ENCODE measurements at places on chromosomes 6 and 20. TPM values are rescaled to one million over a fixed set of nuclear protein-coding genes. Genes with fewer than 3 reads are reported as not detected.

GRCh38 chr6:158323561-158323958, 11.3 kb downstream of the TULP4 start:
- DNase-seq = no peak

DNA sequence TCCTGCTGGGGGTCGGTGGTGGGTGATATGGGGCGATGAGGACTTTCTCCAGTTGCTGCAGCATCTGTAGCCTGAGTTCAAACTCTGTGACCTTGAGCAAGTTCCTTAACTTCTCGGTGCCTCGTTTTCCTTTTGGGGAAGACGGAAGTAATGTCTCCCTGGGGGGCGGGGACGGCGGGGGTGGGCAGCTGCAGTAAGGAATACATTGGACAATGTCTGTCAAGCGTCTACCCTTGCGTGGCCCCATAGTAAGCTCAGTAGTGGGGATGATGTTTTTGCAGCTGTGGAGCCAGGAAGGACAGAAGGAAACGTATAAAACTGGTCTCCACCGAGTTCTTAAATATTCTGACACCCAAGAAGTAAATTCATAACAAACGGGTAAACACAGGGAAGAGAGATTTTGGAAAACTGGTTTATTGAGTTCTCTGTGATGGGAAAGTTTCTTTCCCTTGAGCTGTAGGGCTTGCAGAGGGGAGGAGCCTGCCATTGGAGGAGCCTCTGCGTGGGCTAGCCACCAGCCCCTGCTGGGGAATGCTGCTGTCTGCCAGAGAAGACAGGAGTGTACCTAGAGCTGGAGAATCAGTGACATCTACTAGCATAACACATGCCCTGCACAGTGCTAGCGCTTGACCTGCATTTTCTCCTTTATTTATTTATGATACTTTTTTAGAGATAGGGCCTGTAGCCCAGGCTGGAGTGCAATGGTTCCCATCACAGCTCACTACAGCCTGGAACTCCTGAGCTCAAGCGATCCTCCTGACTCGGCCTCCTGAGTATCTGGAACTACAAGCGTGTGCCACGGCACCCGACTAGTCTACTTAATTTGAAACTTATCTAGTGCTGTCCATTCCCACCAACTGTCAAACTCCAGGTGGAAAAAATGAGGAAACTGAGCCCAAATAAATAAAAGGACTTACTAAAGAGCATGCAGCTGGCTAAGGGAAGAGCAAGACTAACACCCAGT, 1.2 kb upstream of the ACSS1 start:
- DNase-seq = no peak

- DNase-seq = no peak
These were observed 12.0 kb upstream of the ABRACL start for GRCh38 chr6:139016337-139017213.

TIAM2 gene
- 15.1 TPM for total RNA-seq

RAET1G gene
- not detected for total RNA-seq

- no peak for DNase-seq
These were observed 409.3 kb upstream of the SULF2 start for GRCh38 chr20:48194583-48194982.

DNA sequence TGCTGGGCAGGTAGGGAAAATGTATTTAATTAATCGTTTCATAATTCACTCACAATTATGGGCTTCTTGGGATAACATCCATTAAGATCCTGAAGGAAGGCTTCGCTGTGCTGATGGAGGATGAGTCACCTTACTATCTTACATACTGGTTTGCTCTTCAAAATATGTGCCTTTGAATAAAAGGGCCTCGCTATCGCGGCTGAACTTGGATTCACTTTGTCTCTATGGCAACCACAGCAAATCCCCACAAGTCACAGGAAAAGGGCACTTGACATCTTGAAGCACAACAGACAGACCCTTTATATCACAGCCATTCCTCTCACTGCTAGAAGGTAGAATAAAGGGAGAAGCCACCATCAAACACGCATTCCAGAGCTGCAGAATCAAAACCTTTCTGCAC, 141.3 kb upstream of the MYLIP start:
- DNase-seq = no peak

- no peak for DNase-seq
These were observed 41.4 kb upstream of the TMEM181 start for GRCh38 chr6:158518191-158519127.

TMEM200A gene
- total RNA-seq = 13.6 TPM

DYNLT2 gene
- 1.8 TPM for total RNA-seq

DNA sequence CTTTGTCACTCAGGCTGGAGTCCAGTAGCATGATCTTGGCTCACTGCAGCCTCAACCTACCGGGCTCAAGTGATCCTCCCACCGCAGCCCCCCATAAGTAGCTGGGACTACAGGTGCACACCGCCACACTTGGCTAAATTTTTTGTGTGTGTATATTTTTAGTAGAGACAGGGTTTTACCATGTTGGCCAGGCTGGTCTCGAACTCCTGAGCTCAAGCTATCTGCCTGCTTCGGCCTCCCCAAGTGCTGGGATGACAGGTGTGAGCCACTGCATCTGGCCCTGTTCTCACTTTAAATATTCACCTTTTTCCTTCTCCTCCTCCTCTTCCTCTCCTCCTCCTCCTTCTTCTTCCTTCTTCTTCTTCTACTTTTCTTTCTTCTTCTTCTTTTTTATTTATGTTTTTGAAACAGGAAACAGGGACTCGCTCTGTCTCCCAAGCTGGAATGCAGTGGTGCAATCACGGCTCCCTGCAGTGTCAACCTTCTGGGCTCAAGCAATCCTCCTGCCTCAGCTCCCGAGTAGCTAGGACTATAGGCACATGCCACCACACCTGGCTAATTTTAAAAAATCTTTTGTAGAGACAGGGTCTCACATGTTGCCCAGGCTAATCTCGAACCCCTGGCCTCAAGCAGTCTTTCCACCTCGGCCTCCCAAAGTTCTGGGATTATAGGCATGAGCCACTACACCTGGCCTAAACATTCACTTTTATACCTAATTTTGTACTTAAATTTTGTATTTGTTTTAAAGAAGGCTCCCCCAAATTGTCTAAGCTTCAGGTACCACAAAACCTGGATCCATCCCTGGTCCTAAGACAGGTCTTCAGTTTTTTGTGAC, 47.2 kb upstream of the NCOA3 start:
- no peak for DNase-seq

PACRG gene
- 2.4 TPM for total RNA-seq

- DNase-seq = no peak
These were observed 67.9 kb downstream of the NCOA7 start for GRCh38 chr6:125858427-125859320.

PLA2G7 gene
- 0.93 TPM for total RNA-seq

DNA sequence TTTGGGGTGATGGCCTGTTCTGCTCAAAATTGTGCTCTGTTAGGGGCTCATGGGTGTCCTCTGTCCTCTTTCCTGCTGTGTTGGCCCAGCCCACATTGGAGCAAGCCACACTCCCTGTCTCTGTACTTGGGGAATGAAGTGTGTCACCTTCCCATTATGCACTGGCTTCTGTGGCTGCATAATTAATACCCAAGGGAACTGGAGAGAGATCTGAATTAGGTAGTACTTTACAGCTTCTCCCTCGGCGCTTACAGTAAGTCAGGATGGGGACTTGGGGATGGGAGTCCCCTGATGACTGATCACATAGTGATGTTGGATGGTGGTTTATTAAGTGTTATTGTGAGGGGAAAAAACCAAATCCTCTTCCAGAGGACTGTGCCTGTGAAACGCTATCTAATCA, 116.6 kb downstream of the FOXO3 start:
- DNase-seq = no peak

DNA sequence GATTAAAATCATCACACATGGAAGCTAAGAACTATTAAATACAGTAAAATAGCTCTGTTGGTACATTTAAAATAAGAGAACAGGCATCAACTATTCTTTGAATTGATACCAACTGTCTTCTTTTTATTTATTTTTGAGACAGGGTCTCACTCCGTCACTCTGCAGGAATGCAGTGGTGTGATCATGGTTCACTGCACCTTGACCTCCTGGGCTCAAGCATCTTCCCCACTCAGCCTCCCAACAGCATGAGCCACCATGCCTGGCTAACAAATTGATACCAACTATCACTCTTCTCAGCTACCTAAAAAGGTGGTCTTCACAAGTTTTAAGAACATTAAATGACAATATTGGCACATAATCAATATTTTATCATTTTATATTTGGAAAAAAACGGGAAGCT, 7.8 kb upstream of the PNISR start:
- no peak for DNase-seq

C20orf202 gene
- 0.26 TPM for total RNA-seq

DNA sequence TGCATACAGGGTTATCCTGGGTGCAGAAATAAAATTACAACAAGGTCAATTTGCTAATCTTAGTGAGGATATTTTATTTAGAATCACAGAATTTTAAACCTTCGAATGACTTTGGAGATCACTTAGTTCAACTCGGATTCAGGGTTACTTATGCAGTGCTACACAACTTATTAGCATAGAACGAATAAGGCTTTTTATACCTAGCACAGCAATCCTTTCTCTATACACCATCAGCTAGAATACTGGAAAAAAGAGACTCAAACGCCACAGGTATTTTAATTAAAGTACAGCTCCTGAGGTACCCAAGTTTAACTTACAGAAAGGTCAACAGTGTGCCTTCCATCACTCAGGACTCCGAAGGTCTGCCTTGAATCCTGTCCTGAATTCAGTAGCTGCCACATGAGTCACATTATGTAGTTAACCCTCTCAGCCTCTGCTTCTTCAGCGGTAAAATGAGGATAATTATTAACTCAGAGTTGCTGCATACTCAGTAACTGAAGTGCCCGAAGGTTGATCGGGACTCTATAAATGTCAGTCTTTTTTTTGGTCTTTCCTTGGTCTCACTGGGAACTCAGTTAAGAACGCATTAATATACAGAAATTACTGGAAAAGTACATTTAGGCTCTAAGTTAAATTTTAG, 6.0 kb upstream of the QKI start:
- DNase-seq = no peak

SMLR1 gene
- 0.79 TPM for total RNA-seq

GRCh38 chr6:33061987-33062386, 11.5 kb downstream of the HLA-DPA1 start:
- no peak for DNase-seq

All from progenitor cell of endocrine pancreas (in vitro differentiated cells).